Endothelial cell (in vitro differentiated cells): ENCODE measurements at places on chromosomes 5 and 9.

GRCh38 chr5:55622460-55622859 is 87.7 kb upstream of the PLPP1 start:
- DNase-seq = no peak

DNA sequence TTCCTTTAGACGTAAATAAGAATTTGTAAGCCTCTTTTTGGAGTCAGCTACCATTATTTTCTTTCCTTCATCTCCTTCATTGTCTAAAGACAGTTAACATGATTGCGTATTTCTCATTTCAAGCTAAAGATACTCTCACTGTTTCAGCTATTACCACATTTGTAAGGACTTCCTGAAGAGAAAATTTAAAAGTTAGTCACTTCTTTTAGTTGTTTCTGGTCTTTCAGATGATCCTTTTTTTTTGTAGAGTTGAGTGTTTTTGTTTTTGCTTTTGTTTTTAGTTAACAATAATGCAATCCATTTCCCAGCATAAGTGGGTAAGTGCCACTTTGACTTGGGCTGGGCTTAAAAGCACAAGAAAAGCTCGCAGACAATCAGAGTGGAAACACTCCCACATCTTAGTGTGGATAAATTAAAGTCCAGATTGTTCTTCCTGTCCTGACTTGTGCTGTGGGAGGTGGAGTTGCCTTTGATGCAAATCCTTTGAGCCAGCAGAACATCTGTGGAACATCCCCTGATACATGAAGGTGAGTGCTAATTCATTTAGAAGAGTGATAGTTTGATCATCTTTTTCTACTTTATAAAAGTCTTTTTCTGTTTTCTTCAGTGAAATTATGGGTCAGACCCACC is 2.0 kb downstream of the IL31RA start:
- no peak for DNase-seq

- DNase-seq = peak; percentile 7
These were observed 402 bp downstream of the BRD8 start for GRCh38 chr5:138177941-138178515.

DNA sequence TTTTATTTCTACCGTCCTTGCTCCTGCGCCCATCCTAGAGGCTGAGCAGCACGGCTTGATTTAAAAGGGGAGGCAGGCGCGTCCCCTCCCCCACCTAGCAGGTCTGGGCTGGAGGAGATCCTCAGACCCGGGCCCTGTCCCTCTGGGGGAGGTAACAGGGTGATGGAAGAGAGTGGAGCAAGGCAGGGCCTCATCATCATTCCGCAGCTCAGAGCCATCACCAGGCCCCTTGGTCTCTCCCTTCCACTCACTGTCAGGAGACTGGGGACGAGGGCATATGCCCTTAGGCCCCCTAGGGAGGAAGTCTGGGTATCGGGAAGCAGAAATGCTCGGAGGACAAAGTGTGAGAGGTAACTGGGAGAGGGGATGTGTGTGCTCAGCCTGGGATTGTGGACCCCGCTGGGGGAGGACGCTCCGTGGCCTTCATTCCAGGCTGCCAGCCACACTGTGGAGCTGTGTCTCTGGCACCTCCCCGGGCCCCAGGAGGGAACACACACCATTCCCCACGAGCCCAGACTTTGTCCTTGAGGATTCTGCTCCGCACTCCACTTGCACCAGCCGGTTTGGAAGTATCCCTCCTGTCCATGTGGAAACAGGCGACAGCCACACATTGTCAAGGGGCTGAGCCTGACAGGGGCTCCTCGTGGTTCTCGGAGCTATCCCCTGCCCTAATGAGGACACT is 761 bp downstream of the REEP2 start:
- no peak for DNase-seq

DNA sequence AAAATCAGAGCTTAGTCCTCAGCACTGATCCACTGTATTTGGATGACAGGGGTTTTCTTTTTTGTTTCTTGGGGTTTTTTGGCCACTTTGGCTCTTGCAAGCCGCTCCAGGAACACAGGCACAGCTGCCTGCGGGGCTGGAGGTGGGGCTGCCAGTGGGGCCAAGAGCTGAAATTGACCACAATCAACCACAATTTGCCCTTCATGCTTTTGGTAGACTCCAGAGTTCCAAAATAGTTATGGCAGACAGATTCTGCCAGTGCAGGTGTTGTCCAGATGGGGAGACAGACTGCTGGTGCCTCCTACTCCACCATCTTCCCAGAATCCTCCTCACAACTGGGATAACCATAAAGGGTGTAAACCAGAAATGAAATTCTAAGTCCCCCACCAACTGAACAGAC is 36.5 kb downstream of the PLEKHG4B start:
- DNase-seq = no peak

DNA sequence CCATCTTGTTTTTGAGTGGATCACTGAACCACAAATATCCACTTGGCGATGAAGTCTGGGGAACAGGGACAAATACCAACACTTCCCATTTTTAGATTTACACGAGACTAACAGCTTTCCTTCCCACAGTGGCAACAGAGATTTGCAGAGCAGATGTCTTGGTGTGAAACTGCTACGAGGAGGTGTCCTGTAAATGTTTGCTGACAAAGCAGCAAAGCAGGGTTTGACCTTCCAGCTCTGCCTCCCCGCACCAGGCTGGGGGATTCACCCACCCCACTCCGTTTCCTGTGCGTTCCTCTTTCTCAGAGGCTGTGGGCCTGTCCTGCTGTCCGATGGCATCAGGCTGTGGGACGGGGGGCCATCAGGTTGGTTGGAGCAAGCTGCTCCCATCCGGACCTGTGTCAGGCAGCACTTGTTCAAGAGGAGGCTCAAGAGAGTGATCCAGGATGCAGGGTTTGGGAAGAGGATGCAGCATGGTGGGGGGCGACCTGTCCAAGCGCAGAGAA is 693 bp upstream of the RGS3 start:
- DNase-seq = no peak

GRCh38 chr9:35729700-35730485 is 2.1 kb downstream of the TLN1 start:
- peak; percentile 39 for DNase-seq
